ENCODE measurements at places on chromosomes 12 and 14. TPM values are rescaled to one million over a fixed set of nuclear protein-coding genes. Genes with fewer than 3 reads are reported as not detected.

The ACOT6 gene
- total RNA-seq: 1.2 TPM

The RIN3 gene
- total RNA-seq: 49.8 TPM

The KLRC1 gene
- total RNA-seq: 1.9 TPM

The GLIPR1L1 gene
- 9.1 TPM for total RNA-seq

The KIF26A gene
- 18.3 TPM for total RNA-seq

The RERG gene
- 20.7 TPM for total RNA-seq

The KDM5A gene
- 127 TPM for total RNA-seq

The DPPA3 gene
- 1.1 TPM for total RNA-seq

The TAS2R8 gene
- total RNA-seq: not detected
